ENCODE measurements at places on chromosomes 3 and 15. TPM values are rescaled to one million over a fixed set of nuclear protein-coding genes. Genes with fewer than 3 reads are reported as not detected.

Gene GABRR3
- not detected for total RNA-seq

Gene HRH1
- 13.9 TPM for total RNA-seq

Gene CPEB1
- total RNA-seq, result 11.8 TPM

Gene CDHR4
- 0.06 TPM for total RNA-seq

Gene TPRG1
- total RNA-seq, result 0.40 TPM

Gene ECE2
- total RNA-seq, result not detected

Gene FGF7
- 17.7 TPM for total RNA-seq

Gene DYNLT2B
- 11.1 TPM for total RNA-seq

Gene CPLX3
- not detected for total RNA-seq

Gene PLD1
- 27.5 TPM for total RNA-seq
